NCI-H1092 (cell line): ENCODE measurements at places on chromosomes 3 and 15.

GRCh38 chr3:96959474-96959873 lies 145.1 kb downstream of the EPHA6 start:
- no peak for DNase-seq

DNA sequence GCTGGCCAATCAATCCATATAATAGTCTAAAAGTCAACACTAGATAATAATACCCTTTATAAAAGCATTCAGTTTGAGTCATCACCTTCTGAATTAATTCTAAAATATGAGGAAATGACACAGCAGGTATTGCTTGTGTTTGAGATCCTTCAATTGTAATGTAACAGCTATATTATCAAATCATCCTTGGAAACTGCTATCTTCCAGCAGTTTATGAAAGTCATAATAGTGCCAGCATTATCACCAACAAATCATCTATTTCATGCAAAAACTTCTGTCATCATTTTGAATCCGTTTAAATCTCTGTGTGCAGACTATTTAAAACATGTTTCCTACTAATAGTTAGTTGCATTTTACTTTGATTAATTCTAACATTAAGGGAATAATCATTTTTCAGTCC lies 468.7 kb downstream of the CADM2 start:
- no peak for DNase-seq

DNA sequence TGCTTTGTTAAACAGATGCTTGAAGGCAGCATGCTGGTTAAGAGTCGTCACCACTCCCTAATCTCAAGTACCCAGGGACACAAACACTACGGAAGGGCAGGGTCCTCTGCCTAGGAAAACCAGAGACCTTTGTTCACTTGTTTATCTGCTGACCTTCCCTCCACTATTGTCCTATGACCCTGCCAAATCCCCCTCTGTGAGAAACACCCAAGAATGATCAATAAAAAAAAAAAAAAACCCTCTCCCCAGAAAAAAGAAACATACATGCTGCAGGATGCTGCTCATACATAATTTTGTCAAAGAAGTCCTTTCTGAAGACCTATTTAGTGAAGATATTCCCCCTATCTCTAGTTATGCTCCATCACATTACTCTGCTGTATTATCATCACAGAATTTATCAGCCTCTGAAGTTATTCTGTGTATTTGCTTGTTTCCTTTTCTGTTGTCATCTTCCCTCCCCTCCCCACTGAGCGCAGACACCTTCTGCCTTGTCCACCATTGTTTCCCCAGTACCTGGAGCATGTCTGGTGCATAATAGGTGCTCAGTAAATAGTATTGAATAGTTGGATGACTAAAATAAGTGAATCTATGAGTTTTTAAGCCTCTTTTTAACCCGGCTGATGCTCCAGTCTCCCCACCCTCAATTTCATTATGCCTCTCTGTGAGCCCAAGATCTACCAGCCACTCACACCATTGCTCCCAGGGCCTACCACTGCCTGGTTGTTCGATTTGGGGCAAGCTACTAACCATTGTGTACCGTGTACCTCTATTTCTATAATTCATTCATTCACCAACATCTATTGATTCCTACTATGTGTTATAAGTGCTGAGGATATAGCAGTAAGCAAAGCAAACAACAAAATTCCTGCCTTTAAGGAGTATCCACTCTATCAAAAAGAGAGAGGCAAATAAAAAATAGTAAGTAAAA lies 4.0 kb upstream of the TM4SF1 start:
- DNase-seq, result no peak

DNA sequence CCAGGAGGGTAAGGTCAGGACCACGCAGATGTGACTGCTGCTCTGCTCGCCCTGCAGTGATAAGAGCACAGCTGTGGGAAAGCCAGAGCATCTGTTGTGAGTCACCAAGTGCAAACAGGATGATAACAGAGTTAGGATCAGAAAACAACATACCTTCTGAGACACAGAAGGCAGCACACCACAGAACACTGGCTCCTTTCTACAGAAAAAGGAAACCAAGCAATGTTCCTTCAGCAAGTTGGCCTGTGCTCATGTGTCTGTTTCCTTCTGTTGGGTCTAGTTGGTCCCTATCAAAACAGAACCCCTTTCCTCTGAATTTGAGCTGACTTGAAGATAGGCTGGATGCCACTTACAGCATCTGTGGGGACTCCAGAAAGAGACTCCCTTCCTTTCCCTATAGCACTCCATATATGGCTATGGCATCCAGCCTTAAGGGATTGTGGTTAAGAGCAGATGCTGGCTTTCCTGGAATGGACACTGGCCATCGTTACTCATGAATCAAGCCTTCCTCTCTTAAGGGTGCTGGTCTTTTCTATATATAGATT lies 440.7 kb upstream of the THBS1 start:
- DNase-seq, result no peak

DNA sequence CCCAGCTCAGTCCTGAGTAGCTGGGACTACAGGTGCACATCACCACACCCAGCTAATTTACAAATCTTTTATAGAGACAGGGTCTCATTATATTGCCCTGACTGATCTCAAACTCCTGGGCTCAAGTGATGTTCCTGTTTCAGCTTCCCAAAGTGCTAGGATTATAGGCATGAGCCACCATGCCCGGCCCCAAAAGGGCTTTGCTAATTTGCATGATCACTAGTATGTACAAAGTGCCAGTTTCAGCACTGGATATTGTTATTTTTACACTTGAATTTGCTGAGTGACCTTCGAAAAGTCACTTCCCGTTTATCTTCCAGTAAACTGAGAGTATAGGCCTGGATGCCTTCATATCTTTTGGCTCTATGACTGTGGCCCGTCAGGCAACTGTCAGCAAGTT lies 12.2 kb downstream of the CLN6 start:
- DNase-seq, result no peak

- DNase-seq, result no peak
Measured at GRCh38 chr3:126945171-126945721, 37.7 kb upstream of the PLXNA1 start.

- no peak for DNase-seq
Measured at GRCh38 chr15:100802421-100803170, 77.0 kb upstream of the ALDH1A3 start.

DNA sequence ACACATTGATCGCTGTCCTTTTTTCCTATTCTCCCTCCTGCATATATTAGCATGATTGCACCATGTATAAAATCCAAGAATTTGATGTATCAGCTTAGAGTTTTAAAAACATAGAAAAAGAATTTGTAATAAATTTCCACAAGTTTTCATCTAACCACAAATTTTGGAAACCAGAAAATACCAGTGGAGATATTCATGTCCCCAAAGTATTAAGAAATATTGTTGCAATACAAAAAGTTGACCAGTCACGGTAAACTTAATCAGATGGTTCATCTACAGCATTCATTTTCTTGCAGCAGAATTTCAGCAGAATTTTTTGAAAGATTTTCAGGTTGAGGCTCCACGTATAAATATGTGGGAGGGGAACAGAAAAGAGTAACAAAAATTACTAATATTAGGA lies 500.9 kb upstream of the MDFIC2 start:
- DNase-seq, result no peak

- DNase-seq, result no peak
Measured at GRCh38 chr15:78195735-78196201, 38.6 kb downstream of the ACSBG1 start.

DNA sequence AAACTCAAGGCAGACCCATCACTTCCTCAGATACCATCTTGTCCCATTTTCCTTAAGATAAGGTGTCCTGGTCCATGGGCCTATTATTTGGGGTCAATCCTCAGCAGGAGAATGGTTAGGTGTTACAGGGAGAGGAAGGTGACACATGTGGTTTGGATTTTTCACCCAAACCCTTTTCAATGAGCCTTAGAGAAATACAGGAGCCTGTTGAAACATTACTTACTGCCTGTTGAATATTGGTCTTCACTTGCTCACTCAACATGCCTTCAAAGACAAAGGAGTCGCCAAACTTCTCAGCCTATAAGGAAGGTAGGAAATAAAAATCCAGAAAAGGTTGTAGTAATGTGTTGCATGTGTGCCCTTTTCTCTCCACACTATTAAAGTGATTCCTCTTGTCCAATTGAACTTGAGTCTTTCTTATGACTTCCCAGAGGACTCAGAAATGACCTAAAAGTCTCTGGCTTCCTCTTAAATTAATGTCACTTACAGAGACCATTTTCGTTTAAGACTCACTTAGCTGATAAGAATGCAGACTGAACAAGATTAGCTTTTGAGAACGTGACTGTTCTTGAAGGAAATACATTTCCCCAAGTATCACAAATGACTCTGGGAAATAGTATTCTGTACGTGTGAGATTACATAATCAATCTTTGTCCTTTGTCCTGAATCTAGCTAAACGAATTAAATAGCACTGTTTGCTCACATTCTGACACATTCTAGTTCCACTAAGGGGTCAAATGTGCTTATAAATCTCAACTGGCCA lies 17.8 kb downstream of the SUMF1 start:
- DNase-seq, result no peak

- no peak for DNase-seq
Measured at GRCh38 chr3:11826628-11827265, 19.9 kb downstream of the TAMM41 start.

DNA sequence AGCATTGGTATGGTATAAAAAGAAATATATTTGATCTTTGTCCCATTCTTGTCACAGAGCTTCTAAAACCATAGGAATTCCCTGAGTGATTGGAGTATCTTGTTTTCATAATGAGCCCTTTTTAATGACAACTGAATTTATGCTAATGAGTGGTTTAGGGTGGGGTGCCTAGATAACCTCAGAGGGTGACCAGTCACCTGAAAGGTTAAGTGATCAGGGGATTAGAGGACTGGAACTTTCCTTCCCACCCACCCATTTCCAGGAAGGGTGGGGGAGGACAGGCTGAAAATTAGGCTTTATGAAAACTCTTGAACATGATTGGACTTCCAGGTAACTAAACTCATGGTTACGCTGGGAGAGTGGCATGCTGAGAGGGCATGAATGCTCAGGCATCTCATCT lies 8.5 kb downstream of the MFN1 start:
- DNase-seq, result no peak

- DNase-seq, result no peak
Measured at GRCh38 chr15:64361259-64361658, 5.3 kb upstream of the CSNK1G1 start.

DNA sequence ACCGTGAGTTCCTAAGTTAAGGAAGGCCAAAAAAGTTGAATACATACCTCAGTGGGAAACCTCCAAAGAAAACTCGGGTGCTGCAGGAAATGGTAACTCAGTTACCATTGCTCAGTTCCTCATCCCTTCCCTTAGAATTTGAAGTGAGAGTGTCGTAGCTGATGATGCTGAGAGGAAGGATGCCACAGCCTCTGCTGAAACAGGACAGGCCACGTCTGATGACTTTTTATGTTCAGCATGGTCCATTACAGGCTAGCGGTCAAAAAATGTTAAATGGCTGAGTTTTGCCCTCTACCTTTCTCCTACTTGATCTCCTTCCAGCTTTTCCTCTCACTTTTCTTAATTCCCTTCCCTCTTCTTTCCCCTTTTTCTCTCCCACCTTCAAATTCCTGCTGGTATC lies 135.5 kb downstream of the GHSR start:
- no peak for DNase-seq

DNA sequence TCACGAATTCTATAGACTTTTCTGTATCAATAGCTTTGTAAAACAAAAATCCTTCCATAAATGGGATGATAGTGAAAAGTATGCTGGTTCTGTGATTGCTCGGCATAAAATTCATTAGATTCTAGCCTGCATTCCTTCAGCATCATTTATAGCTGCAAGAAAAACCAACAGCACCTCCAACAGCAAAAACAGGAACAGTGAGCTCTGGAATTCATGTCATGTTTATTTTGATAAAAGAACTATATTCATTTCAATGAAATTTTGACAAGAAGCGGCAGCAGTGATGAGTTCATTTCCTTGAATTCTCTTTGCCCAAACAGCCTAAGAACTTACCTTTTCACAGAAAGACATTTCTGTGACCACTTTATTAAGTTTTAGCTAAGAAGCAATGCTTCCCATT lies 515.2 kb upstream of the CCDC54 start:
- DNase-seq, result no peak

DNA sequence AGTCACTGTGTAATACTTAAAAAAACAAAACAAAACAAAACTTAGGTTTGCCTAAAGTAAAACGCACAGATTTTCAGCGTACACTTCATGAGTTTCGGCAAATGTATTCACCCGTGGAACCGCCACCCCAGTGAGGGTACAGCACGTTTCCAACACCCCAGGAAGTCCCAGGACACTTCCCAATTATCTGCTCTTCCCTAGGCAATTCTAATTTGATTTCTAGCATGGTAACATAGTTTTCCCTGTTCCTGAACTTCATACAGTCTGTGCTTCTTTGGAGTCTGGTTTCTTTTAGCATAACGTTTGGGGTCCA lies 497 bp upstream of the CLASP2 start:
- DNase-seq, result no peak

DNA sequence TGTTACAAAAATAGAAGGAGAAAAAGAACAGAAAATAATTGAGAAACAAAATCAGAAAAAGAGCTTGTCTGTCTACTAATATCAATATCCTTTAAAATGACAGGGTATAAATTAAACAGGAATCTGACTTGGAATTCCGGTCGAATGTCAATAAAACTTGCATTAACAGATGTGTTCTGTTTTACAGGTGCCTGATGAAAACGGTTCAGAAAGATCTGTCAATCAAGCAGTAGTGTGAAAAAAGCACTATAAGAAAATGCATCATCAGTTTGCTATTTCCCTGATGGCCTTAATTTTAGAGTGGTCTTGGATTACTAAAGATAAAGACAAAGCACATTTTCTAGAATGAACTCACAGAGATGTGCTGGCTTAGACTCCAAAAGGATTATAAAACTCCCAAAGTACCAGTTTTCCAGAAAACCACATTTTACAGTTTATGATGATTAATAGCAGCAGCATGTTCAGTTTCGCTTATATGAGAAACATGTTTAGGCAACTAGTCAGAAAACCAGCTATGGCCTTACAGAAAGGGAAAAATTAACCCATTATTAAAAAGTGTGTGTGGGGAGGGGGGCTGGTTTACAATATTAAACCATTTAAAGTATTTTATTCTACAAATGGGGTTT lies 8.2 kb upstream of the C3orf38 start:
- DNase-seq, result no peak

DNA sequence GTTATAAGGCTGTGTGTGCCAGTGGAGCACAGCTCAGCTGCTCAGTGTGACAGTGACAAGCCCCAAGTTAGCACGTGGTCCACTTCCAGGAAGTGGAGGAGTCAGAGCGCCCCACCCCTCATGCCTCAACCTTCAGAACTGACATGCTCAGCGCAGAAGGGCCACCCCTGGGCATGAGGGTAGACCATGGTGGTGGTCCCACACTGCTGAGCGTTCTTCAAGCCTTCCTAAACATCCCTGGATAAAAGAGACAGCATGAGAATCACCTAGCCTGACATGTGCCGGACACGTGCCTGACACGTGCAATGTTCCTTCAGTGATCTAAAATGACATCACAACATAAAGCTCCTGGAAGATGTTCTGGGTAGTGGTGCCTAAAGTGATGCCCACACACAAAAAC lies 16.8 kb downstream of the ATP10A start:
- no peak for DNase-seq

DNA sequence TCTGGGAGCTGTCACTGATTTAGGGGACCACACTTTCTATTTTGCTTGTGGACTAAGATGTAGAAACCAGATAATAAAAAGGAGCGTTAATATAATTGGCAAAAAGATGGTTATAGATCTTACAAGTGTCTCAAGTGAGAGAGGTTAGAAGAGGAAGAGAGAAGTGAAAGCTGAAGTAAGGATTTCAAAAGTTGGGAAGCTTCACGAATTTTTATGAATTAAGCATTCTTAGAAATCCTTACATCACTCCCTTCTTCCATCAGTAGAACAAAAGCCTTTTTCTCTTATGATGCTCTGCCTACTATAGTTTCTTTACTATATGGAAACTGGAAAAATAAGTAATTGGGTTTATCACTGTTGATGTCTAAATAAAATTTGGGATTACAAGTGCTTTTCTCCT lies 146.5 kb downstream of the FNDC3B start:
- no peak for DNase-seq
